ENCODE measurements at places on chromosomes 2 and 18.

DNA sequence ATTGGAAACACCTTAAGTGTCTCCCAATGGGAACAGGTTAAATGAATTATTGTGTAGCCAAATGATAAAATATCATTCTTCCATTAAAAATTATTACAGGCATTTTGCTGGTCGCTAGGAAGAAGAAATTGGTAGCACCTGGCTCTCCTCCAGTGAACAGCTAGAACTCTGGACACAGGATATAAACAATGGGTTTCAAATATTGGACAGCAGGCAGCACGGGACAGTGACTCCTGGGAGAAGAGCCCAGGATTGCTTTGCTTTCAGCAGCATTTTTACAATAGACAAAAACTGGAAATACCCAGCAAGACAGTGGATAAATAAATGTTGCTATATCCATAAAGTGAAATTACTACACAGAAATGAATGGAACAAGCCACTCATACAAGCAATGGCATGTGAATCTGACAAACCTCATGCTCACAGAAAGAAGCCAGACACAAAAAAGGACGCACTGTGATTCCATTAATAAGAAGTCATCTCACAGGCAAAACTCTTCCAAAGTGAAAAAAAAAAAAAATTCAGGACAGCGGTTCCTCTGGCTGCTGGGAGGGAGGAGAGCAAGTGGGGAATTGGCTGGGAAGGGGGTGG, 50.5 kb downstream of the LAMA1 start:
- DNase-seq, result no peak

DNA sequence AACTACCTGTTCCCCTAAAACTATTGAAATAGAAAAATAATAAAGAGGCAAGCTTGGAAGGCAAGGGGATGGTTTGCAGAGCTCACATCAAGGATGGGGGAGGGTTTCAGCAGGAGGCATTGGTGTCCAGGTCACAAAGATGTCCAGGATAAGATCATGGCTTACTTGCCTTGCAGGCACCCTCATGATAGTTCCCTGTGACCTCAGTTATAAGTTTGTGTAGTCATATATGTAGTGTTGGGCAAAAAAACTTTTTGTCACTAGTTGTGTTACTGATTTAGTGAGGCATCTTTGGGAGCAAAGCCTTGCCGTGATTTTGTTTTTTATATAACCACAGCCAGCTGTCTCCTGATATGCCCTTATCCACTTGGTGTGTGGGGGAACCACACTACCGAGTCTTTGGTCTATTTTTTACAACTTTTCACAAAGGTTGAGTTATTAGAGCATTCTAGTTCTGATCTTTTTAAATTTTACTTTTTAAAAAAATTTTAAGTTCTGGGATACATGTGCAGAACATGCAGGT, 53.3 kb downstream of the IL1R2 start:
- no peak for DNase-seq

DNA sequence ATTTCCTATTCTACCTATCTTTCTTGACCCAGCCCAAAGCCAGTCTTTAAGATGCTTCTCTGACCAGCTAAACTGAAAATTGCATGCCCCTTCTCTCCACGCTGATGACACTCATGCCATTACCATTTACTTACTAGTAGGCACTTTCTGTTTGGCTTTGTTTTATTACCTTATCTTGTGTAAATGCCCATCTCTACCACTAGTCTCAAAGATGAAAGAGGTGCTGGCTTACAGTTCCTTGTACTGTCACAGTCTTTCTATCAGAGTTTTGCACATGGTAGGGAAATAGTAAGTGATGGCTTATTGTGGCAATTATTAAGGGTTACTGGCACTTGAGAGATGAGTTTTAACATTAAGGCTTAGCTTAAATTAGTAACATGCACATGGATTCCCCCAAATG, 352.1 kb downstream of the RBM43 start:
- no peak for DNase-seq

GRCh38 chr2:10368491-10369231, 66.0 kb downstream of the HPCAL1 start:
- DNase-seq, result no peak

GRCh38 chr2:78999406-78999805, 26.1 kb upstream of the REG3G start:
- DNase-seq, result no peak

DNA sequence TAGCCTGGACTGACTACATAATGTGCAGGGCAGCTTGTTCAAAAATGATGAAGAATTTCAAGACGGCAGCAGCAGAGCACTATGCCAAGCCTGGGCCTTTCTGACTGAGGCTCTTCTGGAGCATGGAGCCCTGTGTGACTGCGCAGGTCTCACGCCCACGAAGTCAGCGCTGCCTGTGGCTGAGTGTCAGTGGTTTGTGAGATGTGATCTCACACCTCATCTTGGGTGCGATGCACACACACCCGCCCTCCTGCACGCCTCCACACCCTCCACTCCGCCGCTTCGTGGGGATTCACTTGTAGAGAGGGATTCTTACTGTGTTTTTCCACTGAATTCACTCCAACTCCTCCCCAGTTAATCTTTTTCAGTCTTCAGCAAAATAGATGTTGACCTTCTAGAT, 103.9 kb downstream of the VIT start:
- no peak for DNase-seq

DNA sequence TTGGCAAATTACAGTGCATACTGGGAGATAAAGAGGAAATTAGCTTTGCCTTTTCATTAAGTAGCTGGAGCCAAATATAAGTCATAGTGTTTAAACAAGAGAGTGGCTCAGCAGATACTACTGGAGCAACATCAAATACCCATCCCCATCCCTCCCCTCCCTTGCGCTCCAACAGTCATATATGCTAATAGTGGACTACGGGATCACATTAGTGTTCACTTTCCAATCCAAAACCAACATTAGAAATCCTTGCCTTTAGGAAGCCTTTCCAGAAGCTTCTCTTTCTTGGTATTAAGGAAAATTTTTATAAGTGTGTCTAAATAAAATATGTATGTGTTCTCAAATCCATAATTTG, 1669.3 kb downstream of the SUCLG1 start:
- DNase-seq, result no peak

Measured in endothelial cell (in vitro differentiated cells).